ENCODE measurements at places on chromosomes 6 and 20. TPM values are rescaled to one million over a fixed set of nuclear protein-coding genes. Genes with fewer than 3 reads are reported as not detected.

The MYT1 gene
- 0.05 TPM for polyA plus RNA-seq

The SLC17A1 gene
- polyA plus RNA-seq: not detected

The TUBB2B gene
- 6.1 TPM for polyA plus RNA-seq

The SDC4 gene
- polyA plus RNA-seq: 6.7 TPM

The HTR1E gene
- polyA plus RNA-seq: not detected

GRCh38 chr6:150741633-150742200 lies 123.8 kb upstream of the MTHFD1L start:
- H3K4me1 ChIP-seq: no peaks in the 10 kb centered on the region
- DNase-seq: peak; percentile 24
- no peak overlapping the region for H3K4me3 ChIP-seq
- peaks cover 36% of the 10 kb centered on the region for H3K27me3 ChIP-seq

DNA sequence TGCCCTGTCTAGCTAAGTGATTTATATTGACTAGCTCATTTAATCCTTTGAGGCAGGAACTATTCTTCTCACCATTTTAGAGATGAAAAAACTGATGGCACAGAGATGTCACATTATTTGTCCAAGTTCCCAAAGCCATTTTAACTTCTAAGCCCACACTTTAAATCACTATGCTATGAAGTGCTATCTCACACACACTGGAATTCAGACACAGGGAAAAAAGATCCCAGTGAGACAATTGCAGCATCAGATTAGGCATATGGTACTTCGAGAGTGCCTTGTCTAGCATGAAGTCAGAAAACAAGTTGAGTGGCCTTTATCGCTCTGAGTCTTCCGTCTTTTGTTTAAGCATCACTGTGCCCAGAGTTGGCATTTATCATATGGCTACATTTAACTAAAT lies 54.1 kb upstream of the PDE7B start:
- no peaks in the 10 kb centered on the region for H3K27me3 ChIP-seq
- H3K36me3 ChIP-seq: no peaks in the 10 kb centered on the region
- DNase-seq: no peak
- no peak overlapping the region for H3K4me3 ChIP-seq

DNA sequence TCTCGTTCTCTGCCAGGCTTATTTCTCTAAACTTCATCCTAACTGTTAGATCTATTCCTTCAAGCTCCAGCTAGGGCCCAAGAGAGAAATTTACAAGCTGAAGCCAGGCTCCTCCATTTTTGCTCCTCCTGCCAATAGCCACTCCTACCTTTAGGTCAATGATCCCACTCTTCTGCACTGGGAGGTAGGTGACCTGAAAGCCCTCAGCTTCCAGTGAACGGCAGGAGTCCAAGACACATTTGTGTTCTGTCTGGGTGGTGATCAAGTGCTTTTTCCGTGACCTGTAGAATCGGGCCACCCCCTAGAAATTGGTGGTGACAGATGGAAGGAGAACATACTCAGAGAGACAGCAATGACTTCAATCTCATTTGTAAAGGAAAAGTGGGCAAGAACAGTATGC lies 8.9 kb downstream of the NFS1 start:
- no peak overlapping the region for H3K27ac ChIP-seq
- no peak for DNase-seq
- no peaks in the 10 kb centered on the region for H3K4me1 ChIP-seq
- H3K27me3 ChIP-seq: no peaks in the 10 kb centered on the region
- H3K36me3 ChIP-seq: peaks cover 56% of the 10 kb centered on the region

GRCh38 chr20:4046311-4046924 lies 31.1 kb upstream of the RNF24 start:
- H3K27ac ChIP-seq: no peak overlapping the region
- H3K4me3 ChIP-seq: no peak overlapping the region
- no peaks in the 10 kb centered on the region for H3K27me3 ChIP-seq
- no peaks in the 10 kb centered on the region for H3K36me3 ChIP-seq
- peaks cover 27% of the 10 kb centered on the region for H3K4me1 ChIP-seq

DNA sequence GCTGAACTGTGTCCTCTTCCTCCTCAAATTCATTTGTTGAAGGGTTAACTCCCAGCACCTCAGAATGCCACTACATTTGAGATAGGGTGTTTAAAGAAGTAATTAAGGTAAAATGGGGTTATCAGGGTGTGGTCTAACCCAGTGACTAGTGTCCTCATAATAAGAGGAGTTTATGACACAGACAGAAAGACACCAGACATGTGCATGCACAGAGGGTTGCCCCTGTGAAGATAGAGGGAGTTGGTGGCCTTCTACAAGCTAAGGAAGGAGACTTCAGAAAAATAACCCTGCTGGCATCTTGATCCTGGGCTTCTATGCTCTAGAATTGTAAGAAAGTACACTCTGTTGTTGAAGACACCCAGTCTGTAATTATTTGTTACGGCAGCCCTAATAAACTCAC lies 24.9 kb upstream of the EDN1 start:
- no peak overlapping the region for H3K27ac ChIP-seq
- DNase-seq: no peak
- H3K27me3 ChIP-seq: no peaks in the 10 kb centered on the region
- no peaks in the 10 kb centered on the region for H3K4me1 ChIP-seq

DNA sequence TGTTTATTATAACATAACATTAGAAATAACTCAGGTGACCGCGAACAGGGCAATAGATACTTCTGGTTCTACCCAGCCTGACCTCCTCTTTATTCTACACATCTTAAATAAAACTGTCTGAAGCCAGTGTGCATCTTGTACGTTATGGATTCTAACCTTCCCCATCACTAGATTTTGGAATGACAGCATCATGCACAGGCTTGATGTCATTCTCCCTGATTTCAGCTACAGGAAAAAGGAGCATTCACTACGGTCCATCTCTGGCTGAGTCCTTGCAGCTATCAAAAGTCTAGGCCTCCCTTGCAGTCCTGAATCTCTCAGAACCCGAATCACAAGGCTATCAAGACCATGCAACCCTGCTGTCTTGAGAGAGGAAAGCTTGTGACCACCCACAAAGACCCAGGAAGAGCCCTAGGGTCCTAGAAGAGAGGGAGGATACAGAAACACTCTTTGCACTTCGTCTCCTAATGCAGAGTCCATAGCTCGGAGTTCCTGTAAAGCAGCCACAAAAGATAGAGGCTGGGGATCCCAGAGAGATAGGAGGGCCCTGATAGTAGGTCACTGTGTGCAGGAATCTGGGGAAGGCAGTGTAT lies 845 bp downstream of the HLA-DPA1 start:
- H3K4me3 ChIP-seq: no peak overlapping the region
- peaks cover 29% of the 10 kb centered on the region for H3K27me3 ChIP-seq
- no peaks in the 10 kb centered on the region for H3K4me1 ChIP-seq
- H3K36me3 ChIP-seq: no peaks in the 10 kb centered on the region

DNA sequence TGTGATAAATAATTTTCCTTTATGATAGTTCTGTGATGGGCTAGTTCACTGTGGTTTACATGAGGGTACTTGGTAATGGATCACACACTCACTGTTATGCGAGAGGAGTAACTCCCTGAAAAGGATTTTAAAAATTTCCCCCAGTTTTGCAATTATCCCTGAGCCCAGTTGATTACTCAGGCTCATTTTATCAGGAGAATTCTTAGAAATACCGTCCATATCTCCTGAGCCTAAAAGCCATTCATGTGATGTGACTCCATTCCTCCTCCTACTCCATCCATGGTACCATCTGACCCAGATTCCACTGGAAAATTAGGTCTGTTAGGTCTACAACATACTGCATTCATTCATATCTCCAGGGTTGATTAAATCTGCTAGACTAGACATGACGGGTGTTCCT lies 16.4 kb upstream of the IBTK start:
- H3K4me3 ChIP-seq: no peak overlapping the region
- no peaks in the 10 kb centered on the region for H3K4me1 ChIP-seq
- no peak for DNase-seq
- H3K36me3 ChIP-seq: no peaks in the 10 kb centered on the region
- no peak overlapping the region for H3K27ac ChIP-seq

GRCh38 chr6:136014454-136015437 lies 163.2 kb downstream of the PDE7B start:
- no peak for DNase-seq
- H3K36me3 ChIP-seq: no peaks in the 10 kb centered on the region
- no peak overlapping the region for H3K27ac ChIP-seq
- H3K27me3 ChIP-seq: no peaks in the 10 kb centered on the region

GRCh38 chr6:104987218-104987617 lies 30.3 kb downstream of the LIN28B start:
- no peak for DNase-seq
- no peaks in the 10 kb centered on the region for H3K27me3 ChIP-seq
- H3K36me3 ChIP-seq: peaks cover 46% of the 10 kb centered on the region
- no peak overlapping the region for H3K4me3 ChIP-seq
